Umbilical cord (tissue), 2 donors: ENCODE measurements at places on chromosomes 7 and 10. TPM values are rescaled to one million over a fixed set of nuclear protein-coding genes. Genes with fewer than 3 reads are reported as not detected.

Gene CALCR
- 0.48 TPM for total RNA-seq

Gene SLC18A3
- total RNA-seq, result not detected

Gene TCF7L2
- 45.0 TPM for total RNA-seq

Gene FOXI2
- not detected for total RNA-seq

Gene GPR26
- total RNA-seq, result 0.72 TPM

Gene IGFBP3
- total RNA-seq, result 734 TPM

Gene LRGUK
- total RNA-seq, result 0.48 TPM

DNA sequence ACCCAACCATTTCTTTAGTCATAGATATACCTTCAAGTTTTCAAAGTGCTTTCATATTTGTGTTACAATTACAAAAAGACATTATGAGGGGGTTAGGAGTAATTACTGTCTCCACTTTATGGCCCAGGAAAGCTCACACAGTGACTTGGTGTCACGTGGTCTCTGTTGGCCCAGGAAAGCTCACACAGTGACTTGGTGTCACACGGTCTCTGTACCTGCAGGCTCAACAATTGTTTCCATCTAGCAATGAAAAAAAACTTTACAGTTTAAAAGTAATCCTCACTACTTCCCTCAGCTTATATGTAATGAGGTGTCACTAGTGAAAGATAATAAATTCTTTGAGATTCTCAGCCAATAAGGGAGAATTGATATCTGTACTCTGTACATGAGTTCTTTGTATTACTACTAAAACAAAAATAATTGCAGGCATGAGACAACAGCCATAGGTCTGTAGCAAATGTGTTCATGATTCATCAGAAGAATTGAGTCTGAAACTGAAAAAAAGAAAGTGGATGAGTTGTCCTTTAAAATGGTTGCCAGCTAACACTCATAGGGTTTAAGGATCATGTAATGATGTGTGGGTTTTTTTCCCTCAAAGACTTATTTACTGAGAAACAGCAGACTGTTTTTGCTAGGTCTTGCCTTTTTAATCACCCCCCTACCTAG, 10.9 kb downstream of the OGDH start:
- no peak for DNase-seq

- peak; percentile 27 for DNase-seq
Observed at GRCh38 chr7:100942045-100942774, 7.1 kb upstream of the MUC3A start.

DNA sequence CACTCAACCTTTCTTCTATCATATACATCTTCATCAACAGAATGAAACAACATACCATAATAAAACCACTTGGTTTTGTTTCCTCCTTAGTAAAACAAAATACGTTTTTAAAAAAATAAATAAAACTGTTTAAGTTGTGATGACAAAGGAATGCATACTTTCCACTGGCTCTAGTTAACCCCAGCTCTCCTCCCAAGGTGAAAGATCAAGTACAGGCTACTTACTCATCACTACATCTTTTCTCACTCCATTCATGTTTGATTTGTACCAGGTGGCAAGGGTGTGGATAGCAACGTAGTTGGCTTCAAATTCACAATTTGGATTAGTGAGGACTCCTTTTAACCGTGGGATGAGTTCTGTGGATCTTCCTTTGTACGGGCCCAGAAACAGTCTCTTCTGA, 14.7 kb downstream of the OGA start:
- DNase-seq, result no peak

Gene H2BK1
- not detected for total RNA-seq

Gene ASZ1
- total RNA-seq, result 4.8 TPM

Gene SLC26A3
- 6.3 TPM for total RNA-seq

DNA sequence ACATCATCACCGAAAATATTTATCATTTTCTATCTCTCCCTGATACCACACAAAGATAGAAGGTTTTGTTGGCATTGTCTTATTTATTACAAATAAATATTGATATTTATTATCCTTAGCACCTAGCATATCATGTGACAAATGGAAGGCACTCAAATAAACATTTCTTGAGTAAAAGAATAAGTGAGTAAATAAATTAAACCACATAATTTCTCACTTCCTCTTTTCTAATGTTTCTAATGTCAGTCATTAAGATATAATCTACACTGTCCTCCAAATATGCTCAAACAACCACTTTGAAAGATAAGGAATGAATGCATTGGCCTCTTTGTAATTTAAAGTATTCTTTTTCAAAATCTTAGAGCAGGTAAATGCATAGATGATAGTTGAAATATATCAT, 1027.8 kb upstream of the LRRTM3 start:
- no peak for DNase-seq

GRCh38 chr10:44714451-44714850, 196.7 kb upstream of the TMEM72 start:
- DNase-seq, result no peak

GRCh38 chr7:158302274-158303070, 285.2 kb downstream of the PTPRN2 start:
- no peak for DNase-seq

Gene ADK
- total RNA-seq, result 8.4 TPM

DNA sequence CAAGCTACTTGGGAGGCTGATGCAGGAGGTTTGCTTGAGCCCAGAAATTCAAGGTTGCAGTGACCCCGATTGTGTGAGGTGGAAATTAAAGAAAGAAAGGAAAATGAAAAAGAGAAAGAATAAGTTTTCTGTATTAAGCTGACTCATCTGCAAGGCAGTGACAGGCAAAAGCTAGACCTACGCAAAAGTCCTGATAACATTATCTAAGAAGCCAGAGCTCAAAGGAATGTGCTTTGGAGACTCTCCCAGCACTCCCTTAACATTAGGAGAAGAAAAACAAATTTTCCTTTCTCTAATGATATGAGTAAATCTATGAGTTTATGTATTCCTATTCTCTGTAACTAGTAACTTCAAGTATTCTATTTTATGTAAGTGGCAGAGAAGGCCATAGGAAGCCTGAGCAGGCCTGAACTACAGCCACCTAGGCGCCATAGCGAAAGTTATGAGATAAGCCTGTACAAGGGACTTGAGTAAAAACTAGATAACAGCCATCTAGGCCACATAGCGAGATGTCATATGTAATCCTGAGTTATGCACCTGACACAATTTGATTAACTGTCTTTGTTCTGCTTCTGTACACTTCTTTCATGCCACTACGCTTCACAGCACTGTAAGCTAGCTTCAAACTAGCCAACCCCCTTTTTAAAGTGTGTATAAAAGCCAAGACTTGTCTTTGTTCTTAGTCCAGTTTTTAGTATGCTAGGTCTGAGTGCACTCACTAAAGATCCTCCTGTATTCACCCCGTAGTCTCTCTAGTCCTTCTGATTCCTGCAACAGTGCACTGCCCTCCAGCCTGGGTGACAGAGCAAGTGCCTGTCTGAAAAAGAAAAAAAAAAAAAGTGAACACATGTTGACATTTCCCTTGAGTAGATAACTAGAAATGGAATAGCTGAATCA, 9.4 kb upstream of the ZWINT start:
- DNase-seq, result no peak

Gene CYP3A4
- total RNA-seq, result 0.72 TPM
